ENCODE measurements at places on chromosomes 16 and 17.

- DNase-seq: no peak
Measured at GRCh38 chr17:77404812-77405581, 264.2 kb downstream of the SEC14L1 start.

GRCh38 chr17:14094676-14095601 lies 25.6 kb downstream of the COX10 start:
- DNase-seq: no peak

GRCh38 chr17:28397687-28398279 lies 8.2 kb downstream of the SLC46A1 start:
- DNase-seq: no peak

DNA sequence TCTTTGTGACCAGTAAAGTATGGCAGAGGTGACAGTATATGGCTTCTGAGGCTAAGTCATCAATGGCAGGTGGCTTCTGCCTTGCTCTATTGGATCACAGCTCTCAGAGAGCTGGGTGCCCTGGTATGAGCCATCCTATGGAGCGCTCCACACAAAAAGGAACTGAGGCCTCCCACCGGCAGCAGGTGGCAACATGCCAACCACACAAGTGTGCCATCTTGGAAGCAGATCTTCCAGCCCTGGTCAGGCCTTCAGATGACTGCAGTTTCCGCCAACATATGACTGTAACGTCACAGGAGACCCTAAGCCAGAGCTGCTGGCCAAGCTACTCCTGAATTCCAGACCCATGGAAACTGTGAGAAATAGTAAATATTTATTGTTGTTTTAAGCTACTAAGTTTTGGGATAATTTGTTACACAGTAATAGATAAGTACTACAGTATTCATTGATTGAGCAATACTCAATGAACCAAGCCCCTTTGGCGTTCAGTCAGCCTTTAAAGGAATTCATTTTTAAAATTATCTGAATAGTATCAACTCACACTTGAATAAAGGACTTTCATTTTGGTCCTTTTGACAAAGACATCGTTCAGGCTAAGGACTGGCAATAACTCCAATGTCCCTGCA lies 69.4 kb upstream of the LHX1 start:
- no peak for DNase-seq

Data from BJ (cell line).